ENCODE measurements at places on chromosomes 6 and 20.
A peak's percentile ranks its signal among the peaks of the same experiment; 100 is the strongest.

- DNase-seq, result no peak
Observed at GRCh38 chr6:156587071-156587470, 190.1 kb upstream of the ARID1B start.

GRCh38 chr20:10610251-10610650 lies 63.5 kb downstream of the JAG1 start:
- no peak for DNase-seq

GRCh38 chr6:145206247-145206907 lies 528.9 kb downstream of the EPM2A start:
- no peak for DNase-seq

DNA sequence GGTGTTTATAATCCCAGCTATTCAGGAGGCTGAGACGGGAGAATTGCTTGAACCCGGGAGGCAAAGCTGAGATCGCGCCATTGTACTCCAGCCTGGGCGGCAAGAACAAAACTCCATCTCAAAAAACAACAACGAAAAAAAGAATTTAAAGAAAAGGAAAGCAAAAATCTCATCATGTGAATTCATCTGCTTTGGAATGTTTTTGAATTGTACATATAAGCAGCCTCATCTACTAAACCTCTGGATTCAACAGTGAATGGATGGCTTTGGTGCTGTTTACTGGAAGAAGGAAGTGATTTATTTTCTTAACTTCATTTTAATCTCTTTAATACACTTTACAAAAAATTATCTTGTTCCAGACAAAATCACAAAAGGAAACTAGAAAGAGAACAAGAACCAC lies 51.8 kb upstream of the PNRC1 start:
- DNase-seq, result no peak

DNA sequence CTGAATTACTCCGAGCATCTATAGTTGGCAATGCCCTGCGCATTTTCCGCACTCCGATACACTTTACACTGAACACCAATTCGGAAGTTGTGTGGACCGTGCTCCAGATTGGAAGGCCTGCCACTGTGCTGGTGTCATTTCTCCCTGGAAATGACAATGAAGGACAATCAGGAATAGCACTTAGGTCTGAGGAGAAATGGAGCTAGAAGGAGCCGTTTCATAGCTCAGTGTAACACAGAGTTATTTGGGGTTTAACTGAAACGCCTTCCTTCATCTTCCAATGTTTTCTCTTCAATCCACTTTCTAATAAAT lies 501 bp upstream of the PLA2G7 start:
- DNase-seq, result no peak

DNA sequence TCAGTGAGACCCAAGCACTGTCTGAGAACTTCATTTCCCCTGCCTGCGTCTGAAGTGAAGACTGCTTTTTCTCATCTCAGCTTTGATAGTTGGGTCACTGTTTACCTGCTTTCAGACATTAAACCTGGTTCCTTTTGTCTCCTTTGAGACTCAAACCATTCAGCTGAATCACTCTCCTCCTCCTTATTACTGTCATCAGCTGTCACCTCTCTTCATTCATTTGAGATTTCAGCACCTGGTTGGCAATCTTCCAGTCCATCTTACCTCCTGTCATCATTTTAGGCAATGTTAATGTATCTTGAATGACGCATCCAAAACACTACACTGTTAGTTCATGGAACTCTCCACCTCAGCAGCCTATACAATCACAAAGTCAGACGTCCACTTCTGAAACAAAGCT lies 34.3 kb upstream of the SOX4 start:
- no peak for DNase-seq

DNA sequence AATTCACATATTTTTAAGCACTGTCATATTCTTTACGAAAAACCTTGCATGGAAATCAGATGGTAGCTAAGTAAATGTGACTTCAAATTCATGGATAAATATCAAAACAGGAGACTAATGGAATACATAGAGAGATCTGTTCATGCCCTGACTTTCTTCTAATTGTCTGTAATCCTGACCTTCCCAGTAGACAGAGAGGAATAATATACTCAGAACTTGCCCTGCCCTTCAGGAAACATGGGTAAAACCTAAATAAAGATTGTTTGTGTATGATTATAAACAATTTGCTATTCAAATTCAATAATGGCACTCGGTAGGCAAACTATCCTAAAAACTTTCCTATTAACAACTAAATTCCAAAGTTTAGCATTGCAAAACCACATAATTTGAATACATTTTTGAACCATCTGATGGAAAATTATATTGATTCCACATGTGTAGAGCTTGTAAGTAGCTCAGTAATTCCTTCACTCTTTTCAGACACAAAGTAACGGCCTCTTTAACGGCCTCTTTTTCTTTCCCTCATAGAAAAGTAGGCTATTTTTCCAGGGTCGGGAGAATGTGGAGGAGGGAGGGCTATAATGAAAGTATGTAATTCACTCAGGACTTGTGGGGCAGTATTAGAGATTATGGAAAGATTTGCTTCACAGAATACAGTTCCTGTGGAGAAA lies 227.6 kb downstream of the ALDH8A1 start:
- DNase-seq, result no peak

GRCh38 chr20:58790454-58790853 lies 60.2 kb downstream of the GNAS-AS1 start:
- no peak for DNase-seq

GRCh38 chr6:170110201-170111140 lies 180.4 kb downstream of the DLL1 start:
- DNase-seq, result no peak

- DNase-seq, result no peak
Observed at GRCh38 chr6:46329568-46329967, 158.8 kb upstream of the ENPP5 start.

DNA sequence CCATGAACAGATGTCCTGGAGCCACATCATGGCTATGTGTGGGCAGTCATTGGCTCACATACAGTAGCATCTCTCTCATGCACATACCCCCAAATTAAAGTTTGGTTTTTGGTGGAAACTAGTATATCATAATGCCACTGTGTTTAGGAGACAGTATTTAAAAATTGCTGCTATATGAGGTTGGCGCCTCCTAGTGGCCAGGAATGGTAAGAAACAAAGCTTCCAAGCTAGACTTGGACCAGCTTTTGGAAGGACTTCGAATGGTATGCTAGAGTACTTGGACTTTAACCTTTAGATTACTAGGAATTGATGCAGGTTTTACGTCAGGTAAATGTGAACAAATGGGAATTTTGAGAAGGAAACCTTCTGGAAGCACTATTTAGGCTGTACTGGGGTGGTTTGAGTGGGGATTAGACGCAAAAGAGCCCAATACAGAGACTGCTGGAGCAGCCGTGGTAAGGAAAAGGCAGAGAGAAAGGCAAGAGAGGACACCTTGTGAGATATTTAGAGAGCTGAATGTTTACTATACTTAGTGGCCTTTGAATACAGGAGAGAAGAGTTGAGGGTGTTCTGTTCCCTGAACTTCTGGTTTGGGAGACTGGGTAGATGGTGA lies 23.8 kb downstream of the PRSS35 start:
- DNase-seq, result peak; percentile 22

DNA sequence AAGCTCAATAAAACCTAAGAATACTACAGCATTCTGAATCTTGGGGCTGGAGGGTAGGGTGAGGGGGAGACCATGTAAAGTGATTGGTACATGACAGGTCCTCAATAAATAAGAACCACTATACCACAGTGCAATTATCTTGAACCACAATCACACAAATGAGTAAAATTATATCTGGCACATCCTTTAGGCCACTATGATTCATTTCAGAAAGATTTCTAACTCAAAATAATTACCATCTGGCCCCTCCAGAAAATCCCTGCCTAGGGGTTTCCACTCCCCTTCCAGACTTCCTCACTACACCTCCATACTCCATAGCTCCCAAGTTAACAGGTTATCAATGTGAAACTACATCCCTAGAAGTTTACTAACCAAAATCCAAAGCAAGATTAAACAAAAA lies 19.7 kb downstream of the AKIRIN2 start:
- DNase-seq, result no peak

- DNase-seq, result no peak
Observed at GRCh38 chr6:1131285-1132079, 180.4 kb upstream of the FOXQ1 start.

DNA sequence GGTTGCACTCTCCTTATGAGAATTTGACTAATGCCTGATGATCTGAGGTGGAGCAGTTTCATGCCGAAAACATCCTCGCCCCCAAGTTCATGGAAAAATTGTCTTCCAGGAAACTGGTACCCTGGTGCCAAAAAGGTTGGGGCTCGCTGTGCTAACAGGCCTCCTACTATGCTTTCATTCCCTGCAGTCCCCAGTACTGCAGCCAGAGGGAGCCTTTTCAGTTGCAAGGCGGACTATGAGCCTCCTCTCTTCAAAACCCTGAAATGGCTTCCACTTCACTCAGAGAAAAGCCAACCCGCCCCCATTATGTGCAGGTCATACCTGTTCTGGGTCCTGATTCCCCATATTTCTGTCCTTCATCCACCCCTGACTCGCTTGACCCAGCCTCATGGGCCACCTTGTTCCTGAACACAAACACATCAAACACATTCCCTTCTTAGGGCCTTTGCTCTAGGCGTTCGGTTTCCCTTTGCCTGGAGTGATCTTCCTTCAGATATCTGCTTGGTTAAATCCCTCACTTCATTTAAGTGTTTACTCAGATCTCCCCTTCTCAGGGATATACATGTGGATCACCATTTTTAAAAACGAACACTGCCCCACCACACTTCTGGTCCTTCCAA lies 173.7 kb downstream of the PHACTR1 start:
- DNase-seq, result no peak

DNA sequence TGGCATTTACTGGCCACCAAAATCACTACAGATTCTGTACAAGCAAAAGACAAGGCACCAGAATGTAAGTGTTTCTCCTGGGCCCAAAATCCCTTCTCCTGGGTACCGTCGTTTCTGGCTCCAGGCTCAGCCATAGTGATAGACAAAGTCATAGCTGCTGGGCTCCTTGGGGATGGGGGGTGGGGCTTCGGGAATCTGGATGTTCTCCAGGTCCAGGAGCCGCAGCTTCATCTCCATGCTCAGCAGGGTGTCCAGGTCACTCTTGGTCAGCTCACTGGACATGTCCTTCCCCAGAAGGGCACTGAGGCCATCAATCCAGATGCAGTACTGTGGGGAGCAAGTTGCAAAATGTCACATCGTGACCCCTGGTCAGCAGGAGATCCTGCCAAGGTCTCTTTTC lies 39.2 kb downstream of the ELMO2 start:
- DNase-seq, result no peak

DNA sequence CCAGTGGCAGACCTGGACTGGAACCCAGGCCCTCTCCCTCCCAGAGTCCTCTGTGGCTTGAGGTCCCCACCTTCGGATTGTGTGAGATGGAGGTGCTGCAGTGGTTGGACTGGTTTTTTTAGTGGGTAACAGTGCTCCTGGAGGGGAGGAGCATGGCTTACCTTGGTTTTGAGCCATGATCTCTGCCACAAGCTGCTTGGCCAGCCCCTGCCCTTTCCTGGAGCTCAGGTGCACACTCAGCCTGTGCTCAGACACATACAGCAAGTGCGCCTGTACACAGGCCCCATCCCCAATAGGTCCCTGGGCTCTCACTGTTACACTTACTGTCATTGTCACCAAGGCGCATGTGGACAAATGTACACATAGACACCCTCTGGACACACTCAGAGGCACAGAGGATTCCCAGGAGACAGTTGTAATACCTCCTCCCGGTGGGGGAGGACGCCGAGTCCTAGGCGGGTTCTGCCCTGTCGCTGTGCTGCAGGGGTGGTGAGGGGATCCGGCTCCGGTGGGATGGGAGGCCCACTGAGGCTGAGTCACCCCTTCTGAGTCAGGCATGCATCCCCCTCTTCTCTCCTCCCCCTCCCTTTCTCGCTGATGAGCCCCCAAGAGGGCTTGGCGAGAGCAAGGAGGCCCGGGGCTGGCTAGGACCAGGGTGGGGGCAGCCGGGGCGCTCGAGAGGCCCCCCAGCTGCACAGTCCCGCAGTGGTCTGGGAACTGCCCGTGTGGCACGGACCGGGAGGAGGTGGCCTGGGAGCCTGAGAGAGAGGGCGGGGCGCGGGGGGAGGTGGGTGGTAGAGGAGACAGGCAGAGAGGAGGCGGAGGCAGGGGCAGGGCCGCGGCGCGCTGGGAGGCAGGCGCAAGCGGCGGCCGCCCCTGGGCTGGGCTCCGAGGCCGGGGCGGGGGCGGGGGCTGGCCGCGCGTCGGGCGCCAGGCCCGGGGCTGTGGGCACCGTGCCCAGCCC lies 522 bp upstream of the EPB41L1 start:
- DNase-seq, result peak; percentile 11

GRCh38 chr6:106600329-106600728 lies 29.0 kb downstream of the RTN4IP1 start:
- no peak for DNase-seq

GRCh38 chr20:25116739-25117458 lies 35.0 kb upstream of the VSX1 start:
- no peak for DNase-seq

DNA sequence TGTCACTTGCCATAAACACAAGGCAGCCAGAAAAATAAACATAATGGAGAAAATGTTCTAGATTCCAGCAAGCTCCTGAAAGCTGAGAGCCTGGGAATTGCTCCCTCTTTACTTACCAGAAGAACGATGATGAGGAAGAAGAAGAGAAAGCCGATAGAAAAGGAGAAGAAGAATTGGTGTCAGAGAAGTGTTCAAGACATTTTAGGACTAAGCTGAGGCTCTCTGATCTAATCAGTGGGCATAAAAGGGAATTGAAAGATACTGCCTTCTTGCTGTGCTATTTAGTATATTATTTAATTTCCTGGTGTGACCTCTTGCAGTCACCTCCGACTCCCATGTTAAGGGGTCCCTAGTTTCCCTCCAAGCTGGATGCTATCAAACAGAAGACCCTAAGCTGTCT lies 316.6 kb upstream of the JARID2 start:
- DNase-seq, result no peak

DNA sequence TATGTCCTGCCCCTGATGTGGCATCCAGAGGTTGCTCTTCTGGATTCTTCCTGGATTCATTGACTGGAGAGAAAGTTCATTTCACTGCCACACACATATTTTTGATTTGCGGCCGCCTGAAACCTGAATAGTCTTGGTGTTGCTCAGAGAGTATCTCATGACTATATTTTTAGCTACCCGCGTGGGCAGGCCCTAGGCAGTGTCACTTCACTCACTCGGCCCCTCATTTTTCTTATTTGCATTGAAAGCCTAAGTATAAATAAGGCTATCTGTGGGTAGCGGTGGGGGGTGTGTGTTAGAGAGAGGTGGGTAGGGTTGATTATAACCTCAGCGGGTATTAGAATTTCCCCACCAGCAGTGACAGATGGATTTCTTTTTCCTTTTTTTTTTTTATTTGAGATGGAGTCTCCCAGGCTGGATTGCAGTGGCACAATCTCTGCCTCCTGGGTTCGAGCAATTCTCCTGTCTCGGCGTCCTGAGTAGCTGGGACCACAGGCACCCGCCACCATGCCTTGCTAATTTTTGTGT lies 113.5 kb downstream of the JARID2 start:
- DNase-seq, result no peak

GRCh38 chr6:21731411-21732031 lies 138.0 kb downstream of the SOX4 start:
- no peak for DNase-seq

DNA sequence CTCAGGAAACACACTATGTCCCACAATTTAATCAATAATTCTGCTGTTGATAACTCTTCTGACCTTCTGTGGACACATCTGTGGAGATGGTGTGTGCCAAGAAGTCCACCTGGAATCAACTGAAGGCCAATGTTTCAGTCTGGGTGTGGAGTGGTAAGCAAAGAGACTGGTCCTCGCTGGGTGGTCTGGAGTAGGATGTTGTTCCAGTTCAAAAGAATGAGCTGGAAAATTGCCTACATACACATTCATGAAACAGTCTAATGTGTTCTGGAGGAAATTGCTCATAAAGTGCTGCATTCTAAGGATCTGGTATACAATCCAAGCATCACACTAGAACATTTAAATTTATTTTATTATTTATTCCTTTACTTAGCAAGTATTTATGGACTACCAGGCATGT lies 33.9 kb upstream of the TBX18 start:
- DNase-seq, result no peak
